Activated CD8-positive, alpha-beta memory T cell treated with anti-CD3 and anti-CD28 coated beads for 1 hour (primary cell): ENCODE measurements at places on chromosomes 12 and 14.

DNA sequence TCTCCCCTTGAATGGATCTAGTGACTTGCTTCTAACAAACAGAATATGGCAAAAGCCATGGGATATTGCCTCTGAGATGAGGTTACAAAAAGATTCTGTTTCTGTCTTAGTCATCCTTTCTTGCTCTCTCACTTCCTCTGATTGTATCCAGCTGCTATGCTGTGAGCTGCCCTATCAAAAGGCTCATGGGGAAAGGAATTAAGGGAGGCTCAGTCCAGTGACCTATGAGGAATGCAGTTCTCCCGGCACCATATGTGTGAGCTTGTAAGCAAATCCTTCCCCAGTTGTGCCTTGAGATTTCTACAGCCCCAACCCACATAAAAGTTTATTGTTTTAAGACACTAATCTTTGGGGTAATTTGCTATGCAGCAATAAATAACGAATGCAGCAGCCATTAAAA is 183.1 kb downstream of the KLHL28 start:
- no peak for DNase-seq

DNA sequence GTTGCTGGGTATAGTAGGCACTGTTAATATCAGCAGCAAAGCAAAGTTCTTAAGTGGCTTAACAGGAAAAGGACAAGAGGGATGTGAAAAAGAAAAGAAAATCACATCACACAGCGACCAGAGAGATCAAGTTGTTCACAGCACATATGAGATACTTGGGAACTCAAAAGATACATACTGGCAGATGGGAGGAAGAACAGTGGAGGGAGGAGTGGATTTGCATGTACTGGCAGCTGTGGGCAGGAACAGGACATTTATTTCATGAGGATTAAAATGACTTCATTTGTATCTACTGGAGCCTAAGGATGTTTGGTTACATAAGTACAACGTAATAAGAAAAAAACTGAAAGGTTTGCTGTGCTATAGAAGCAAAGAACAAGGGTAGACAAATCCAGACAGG is 136.5 kb upstream of the IFNG-AS1 start:
- no peak for DNase-seq

- DNase-seq, result no peak
Observed at GRCh38 chr14:59582845-59583509, 6.4 kb upstream of the CCDC175 start.

DNA sequence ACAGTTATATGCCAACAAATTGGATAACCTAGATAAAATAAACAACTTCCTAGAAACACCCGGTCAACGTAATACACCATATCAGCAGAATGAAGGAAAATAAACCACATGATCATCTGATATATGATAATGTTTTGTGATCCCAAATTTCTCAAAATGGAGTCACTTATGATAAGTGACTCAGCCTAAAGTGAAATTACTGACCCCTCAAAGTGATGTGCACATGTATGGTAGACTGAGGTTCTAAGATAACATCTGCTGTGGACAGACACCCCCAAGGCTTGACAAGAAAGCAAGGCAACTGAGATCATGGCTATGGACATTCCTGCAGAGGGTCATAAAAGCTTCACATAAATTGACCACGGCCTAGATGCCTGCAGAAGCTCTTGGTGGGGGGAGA is 105.1 kb upstream of the DCN start:
- no peak for DNase-seq

DNA sequence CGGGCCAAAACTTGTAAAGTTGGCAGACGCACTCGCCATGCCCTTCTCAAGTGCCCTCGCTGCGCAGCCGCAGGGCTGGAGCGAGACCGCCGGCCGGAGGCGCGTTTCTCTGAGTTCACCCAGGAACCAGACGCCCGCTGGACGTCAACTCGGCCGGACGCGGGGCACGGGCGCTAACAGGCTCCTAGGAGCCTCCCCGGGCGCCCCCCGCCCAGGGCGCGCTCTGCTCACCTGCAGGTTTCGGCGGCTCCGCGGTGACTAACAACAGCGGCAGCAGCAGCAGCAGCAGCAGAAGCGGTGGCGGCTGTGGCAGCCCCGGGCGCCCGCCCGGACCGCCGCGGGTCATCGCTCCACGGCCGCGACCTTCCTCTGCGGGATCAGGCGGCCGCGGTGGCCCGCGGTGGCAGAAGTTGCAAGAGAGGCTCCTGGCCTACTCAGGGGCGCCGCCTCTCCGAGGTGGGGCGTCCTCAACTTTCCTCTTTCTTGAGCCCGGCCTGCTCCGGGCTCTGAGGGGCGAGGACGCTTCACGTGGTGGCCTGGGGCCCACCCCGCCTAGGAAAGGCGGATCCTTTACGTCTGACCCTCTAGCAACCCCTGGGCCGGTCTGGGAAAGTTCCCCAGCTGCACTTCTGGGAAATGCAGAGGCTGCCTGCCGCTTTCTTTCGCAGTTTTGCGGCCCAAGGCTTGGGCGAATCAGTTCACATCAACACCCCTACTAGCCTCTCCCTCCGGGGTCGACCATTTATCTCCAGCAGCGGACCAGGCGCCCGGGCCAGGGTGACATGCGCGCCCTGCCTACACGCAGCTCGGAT is at the start of gene PLBD1:
PLBD1 (minus strand) TSS at position 533 of the 812 bp plus-strand sequence; CDS start at position 346, 187 bp downstream.
- DNase-seq, result no peak

DNA sequence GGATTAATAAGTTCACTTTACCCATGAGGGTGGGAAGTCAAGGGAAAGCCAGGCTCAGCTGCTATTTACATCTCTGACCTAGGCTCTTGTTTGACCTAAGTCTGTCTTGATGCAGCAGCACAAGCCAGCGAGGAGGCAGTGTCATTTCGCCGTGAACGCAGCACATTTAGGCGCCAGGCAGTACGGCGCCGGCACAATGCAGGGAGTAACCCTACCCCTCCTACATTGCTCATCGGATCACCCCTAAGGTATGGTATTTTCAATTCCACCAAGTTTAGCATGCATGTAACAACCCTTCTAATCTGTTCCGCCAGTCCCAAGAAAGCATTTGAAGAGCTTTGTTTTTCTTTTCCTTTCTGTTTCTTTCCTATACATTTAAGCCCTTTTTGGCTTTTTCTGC is 81.2 kb downstream of the PCNX1 start:
- peak; percentile 5 for DNase-seq

- no peak for DNase-seq
Observed at GRCh38 chr12:5034603-5035002, 9.1 kb upstream of the KCNA5 start.

- DNase-seq, result no peak
Observed at GRCh38 chr14:30533126-30533525, 25.8 kb upstream of the G2E3 start.

DNA sequence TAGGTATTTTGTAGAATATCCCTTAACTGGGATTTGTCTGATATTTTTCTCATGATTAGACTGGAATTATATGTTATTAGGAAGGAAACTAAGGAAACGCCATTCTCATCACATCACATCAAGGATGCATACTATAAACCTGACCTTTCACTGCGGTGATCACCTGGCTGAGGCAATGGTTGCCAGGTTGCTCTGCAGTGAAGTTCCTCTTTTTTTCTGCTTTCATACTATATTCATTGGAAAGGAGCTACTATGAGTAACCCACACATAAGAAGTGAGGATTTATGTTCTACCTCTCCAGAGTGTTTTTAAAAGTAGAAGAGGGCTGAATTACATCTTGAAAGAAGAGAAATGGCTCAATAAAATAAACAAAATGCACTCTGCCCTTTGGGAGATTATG is 31.0 kb upstream of the GRIP1 start:
- no peak for DNase-seq

DNA sequence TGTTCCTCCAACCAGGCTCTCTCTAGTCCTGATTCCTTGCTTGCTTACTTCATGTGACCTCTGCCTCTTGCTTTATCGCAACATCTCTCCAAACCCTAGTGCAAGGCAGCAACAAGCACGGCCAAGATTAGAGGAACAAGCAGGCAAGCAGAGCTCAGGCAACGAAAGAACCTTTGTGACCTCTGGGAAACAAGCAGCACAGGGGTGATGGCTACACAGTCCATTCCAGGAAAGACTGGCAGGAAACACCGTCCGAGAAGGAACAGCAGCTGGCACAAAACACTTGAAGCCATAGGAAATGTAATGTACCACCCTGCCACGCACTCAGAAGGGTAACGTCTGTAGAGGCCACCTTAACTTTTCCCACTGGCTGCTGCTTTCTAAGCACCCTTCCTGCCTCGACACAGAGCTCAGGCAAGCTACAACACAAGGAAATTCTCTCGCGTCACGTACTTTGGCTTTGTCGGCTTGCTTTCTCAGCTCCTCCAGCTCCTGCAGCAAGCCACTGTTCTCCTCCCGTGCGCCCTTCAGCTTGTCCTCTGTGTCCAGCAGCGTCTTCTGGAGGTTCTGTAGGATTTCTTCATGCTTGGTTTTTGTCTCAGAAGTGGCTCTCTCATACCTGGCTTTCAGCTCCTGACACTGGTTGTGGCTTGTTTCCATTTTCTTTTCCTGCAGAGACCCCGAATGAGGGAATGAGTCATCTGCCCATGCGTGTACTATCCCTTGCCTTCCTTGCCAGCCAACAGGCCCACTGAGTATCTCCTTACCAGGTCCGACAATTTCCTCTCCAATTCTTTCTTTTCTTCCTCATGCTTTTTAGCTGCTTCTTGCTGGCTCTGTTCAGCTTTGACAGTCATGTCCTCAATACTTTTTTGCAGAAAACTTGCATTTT is 61.4 kb upstream of the VPS33A start:
- DNase-seq, result no peak

DNA sequence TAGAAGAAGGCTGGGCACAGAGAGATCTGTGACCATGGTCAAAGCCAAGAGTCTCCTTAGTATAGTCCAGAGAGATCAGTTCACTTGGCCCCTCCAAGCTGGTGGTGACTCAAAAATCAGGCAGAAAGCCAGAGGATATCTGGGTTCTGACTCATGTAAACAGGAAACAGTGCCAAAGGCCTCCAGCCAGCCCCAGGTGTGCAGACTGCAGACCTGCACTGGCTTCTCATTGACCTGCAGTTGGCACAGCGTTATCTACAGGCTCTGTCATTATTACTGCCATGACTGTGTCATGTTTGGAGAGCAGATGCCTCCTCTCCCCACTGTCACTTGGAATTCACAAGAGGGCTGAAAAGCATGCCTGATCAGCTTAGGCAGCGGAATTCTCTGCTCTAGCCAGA is 295.7 kb upstream of the PRKD1 start:
- no peak for DNase-seq
